ENCODE measurements at places on chromosomes 11 and 22.

GRCh38 chr11:121134741-121135312 lies 33.8 kb downstream of the TECTA start:
- DNase-seq: no peak

DNA sequence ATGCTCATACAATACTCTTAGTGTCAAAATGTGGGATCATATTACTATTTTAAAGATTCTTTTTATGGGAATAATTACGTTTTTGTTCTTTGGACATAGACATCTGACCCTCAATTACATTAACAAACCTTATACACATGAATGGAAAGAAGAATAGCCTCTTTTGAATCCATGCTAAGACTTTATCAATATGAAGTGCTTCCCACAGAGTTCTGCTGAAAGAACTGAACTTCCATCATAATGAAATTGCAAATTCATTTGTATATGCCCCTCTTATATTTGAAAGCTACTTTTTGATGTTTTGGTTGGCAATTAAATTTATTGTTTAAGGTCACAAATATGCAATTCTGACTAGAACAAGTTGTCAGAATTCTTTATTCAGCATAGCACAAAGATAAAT lies 254.9 kb downstream of the TMEM135 start:
- DNase-seq: no peak

- DNase-seq: peak; percentile 89
These were observed 10.4 kb upstream of the C1QTNF6 start for GRCh38 chr22:37198258-37199102.

DNA sequence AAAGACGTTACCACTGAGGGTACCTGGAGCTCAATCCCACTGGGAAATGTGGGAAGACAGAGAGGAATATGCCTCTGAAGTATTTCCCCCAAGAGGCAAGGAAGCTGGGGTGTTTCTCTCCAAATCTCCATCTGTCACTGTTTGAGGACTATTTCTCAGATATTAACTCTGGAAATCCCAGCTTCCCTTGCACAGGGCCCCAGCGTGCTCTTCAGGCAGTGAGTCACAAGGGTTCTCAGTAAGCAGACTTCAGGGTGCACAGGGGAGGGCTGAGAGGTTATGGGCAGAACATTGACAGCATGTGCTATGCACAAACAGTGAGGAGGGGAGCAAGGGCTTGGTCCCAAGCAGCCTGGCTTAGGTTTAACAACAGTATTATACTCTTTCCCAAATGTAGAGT lies 60.9 kb upstream of the EED start:
- no peak for DNase-seq

DNA sequence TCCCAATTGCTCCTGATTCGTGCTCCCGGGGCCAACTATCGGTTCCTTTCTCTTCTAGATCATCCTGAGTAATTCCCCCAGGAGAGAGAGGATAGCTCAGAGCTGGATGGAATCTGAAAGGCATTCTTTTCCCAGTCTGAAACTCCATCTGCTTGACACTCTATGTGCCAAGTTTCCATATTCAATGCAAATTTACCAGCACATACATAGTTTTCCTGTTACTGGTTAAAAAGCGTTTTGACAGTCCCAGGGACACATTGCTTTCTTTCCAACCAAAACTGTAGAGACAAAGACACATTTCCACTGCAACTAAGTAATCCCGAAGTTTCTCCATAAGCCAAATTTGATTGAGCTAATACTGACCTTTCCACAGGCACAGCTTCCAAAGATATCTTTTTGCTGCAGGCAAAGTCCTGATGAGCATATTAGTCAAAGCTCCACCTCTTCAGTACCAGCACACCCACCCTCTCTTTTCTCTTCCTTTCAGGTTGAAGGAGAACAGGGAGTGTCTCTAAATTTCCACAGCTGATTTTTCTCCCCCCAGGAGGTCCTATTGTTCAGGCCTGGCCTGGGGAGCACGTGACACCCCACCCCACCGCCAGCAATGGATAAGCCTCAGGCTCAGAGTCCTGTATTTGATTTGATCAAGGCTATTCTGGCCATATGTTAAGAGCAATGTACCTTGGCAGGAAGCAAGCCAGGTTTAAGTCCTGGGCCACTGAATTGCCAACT lies 9.7 kb upstream of the ANKK1 start:
- DNase-seq: no peak

DNA sequence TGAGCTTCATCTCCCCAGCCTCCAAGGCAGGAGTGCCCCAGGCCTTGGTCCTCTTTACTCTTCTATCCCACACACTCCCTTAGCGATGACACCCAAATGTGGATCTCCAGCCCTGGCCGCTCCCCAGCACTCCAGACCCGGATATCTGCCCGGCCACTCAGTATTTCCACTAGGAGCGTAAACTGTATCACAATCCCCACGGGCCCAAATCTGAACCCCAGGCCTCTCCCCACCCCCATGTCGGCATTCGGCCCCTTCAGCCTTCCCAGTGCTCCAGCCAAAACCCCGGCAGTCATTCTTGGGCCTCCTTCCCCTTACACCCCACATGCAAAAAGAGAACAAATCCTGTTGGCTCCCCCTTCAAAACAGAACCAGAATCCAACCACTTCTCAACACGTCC lies 20.8 kb downstream of the WNT11 start:
- no peak for DNase-seq
